ENCODE measurements at places on chromosomes 13 and 19.

DNA sequence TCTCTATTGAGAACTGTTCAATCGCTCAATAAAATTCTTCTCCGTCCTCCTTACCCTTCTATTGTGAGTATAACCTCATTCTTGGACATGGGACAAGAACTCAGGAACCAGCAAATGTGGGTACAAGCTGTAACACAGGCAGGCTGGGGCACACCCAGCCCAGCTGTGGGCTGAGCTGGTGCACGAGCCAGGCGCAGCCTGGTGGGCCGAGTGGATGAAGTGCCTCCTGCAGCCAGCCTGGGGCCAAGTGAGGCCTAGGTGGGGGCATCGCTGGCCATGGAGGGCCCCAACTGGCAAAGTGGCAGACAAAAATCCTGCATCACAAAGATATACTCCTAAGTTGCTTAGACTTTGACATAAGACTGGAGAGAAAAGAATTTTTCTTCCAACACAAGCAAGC, 57.9 kb upstream of the DIAPH3 start:
- no peak for DNase-seq

DNA sequence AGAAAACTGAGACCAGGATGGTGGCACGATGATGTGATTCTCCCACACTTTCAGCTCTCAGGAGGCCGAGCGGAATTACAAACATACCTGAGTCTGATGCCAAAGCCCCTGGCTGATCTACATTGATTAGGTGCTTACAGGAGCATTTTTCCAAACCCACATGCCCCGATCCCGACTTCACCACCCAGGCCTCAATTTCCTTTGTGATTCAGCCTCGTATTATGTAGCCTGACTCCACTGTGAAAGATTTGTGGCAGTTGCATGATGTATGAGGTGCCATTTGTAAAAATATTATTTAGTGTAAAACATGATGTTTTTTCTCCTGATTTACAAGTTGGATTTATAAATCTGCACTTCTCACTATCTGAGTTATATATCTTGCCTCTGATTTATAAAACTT, 118.0 kb downstream of the TSHZ3 start:
- DNase-seq = no peak

DNA sequence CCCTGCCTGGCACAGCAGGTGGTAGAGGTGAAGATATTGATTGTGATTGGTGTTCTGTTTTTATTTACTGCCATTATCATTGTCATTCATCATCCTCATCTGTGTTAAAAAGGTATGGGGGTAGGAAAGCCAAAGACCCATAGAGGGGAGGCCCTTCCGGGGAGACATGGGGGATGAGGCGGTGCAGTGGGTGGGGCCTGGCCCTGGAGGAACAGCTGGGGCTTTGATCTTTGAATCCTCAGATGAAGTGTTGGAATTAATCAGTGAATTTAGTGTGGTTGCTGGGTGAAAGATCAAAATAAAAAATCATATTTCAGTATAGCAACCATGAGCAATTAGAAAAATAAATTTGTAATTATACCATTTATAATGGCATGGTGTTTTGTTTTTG, 7.4 kb downstream of the PTH2 start:
- DNase-seq = no peak

- no peak for DNase-seq
These were observed 11.3 kb downstream of the STAP2 start for GRCh38 chr19:4327252-4327876.

- no peak for DNase-seq
These were observed 14.9 kb upstream of the AP1M2 start for GRCh38 chr19:10601999-10602329.

DNA sequence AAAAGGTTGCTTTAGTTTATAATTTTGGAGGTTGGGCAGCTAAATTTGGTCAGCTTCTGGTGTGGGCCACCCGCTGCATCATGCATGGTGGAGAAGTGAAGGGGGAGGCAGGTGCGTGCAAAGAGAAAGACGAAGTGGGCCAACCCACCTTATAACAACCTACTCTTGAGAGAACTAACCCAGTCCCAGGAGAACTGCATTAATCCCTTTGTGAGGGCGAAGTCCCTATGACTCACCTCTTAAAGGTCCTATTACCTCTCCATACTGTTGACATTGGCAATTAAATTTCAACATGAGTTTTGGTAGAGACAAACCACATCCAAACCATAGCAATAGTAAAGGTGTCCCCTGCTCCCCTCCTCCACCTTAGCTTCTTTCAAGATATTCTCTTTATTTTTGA, 7.7 kb upstream of the FGF9 start:
- no peak for DNase-seq

- DNase-seq = no peak
These were observed 13.7 kb downstream of the WBP4 start for GRCh38 chr13:41075034-41075433.

- no peak for DNase-seq
These were observed 32.2 kb upstream of the TEX29 start for GRCh38 chr13:111288276-111288675.

DNA sequence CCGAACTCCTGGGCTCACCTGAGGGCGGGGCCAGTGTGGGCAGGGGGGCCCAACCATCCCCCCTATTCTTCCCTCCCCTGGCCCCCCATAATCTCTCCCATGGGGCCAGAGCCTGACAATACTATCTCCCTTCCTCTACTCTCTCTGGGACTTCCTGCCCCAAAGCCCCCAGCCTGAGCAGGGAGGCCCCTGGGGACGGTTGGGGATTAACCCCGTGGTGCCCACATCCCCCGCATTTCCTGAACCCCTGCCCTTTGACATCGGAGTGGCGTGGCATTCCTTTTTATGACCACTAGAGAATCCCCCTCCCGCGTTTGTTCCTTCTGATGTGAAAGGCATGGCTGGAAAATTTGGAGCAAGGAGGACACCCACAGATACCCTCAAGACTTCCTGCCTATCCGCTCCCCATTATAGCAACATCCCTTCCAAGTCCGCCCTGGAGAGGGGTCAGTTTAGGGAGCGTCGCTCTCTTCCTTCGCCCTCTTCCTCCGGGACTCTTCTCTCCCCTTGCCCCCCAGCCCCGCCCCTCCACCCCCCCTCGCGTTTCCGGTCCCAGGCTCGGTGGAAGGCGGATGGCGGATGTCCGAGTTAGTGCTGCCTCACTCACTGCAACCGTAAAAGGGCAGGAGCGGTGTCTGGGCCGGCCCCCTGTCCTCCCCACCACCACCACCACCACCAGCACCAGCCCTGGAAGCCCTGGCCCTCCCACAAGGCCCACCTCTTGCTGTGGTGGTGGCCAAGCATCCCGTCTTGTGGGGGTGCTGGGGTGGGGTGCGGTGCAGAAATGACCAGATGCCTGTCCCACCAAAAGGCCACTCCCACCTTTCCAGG, 1.8 kb downstream of the VASP start:
- DNase-seq = no peak

DNA sequence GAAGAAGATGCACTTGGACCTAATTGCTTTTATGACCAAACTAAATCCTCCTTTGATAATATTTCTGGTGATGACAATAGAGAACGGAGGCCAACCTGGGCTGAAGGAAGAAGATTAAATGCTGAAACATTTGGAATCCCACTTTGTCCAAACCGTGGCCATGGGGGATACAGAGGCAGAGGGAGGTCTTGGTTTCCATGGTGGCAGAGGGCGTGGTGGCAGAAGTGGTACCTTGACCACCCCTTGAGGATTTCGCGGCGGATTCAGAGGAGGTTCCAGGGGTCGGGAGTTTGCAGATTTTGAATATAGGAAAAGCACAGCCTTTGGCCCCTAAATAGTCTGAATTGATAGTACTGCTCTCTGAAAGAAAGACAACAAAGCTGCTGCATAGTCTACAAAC, 7.2 kb upstream of the LILRB3 start:
- no peak for DNase-seq

DNA sequence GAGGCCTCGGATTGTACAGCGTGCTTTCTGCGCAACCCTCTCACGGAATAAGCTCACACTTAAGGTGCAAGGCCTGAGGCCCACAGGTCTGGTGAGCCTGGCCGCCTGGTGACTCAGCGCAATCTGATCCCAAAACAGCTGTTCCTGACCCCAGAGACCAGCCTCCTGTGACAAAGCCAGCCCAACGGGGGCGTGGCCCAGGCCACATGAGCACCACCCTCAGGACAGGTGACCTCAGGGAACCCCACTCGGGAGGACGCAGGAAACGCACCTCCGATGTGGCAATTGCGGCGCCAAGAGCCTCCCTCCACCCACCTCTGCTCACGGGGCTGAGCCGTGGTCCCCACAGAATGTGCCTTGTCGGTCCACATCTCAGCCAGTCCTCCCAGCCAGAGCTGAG, 26.4 kb downstream of the GRTP1 start:
- no peak for DNase-seq

DNA sequence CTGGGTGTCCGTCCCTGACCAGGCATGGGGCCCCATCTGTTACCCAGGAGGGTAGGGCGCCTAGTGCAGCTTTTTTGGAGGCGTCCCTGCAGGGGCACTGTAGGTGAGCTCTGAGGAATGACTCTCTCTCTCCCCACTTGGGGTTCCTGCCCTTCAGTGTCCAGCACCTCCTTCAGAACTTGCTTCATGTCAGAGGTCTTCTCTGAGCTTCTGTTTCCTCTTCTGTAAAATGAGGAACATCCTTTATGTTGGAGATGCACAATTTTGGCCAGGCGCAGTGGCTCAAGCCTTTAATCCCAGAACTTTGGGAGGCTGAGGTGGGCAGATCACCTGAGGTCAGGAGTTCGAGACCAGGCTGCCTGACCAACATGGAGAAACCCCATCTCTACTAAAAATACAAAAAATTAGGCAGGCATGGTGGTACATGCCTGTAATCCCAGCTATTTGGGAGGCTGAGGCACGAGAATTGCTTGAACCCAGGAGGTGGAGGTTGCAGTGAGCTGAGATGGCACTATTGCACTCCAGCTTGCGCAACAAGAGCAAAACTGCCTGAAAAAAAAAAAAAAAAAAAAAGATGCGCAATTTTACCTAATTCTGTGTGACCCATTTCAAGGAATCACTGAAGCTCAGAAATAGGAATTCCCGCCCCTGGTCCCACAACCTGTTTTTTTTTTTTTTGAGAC, 15.2 kb upstream of the PIK3R2 start:
- no peak for DNase-seq

- DNase-seq = peak; percentile 37
These were observed 46.1 kb downstream of the CHST8 start for GRCh38 chr19:33667881-33668280.

DNA sequence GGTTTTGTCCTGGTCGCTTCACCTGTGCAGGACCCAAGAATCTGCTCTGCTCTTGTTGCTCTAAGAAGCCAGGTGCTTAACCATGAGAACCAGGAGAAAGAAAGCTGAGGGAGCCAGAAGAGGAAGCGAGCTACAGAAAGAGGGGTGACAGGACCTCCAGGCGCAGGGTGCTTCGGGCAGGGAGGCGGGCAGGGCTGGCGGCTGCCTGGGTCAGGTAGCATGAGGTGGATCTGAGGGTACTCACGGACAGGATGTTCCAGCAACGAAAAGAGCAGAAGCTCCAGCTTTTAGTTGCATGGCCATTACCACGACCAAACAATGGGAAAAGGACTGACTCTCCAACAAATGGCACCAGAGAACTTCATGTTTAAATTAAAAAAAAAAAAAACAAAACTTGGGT, 59.9 kb downstream of the ZNF724 start:
- DNase-seq = no peak

GRCh38 chr13:24986826-24987225, 109.1 kb upstream of the PABPC3 start:
- DNase-seq = no peak

DNA sequence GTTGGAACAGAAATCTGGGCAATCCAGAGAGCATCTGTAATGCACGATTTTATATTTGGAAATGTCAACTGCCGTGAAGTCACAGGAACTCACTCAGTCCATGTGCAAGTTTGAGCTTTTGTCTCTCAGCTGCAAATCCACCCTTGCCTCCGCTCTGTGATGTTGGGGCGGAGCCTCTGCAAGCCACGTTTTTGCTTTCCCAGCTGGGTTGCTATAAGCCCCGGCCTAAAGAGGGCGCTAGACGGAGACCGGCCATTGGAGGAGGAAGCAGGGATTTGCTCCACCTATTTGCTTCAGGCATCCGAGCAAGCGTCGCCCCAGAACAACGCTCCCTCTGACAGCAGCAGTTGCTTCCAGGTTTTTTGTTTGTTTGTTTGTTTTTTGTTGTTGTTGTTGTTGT, 56.2 kb downstream of the TRPM4 start:
- DNase-seq = no peak

GRCh38 chr13:94914895-94915294, 202.6 kb upstream of the SOX21 start:
- no peak for DNase-seq

DNA sequence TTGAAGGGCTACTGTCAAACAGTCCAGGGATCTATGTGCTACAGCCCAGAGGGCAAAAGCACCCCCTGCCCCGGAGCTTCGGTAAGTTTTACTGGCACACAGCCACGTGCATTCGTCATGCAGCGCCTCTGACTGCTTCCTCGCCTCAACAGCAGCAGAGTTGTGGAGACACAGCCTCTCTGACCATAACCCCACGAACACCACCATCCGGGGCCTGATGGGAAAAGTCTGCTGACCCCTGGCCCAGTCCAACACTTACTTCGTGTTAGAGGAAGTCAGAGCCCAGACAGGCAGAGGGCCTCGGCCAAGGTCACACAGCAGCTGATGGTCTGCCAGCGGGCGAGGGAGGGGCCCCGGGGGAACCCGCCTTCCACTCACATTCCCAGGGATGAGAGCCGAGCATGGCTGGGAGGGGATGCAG, 5.1 kb downstream of the CBARP start:
- no peak for DNase-seq

DNA sequence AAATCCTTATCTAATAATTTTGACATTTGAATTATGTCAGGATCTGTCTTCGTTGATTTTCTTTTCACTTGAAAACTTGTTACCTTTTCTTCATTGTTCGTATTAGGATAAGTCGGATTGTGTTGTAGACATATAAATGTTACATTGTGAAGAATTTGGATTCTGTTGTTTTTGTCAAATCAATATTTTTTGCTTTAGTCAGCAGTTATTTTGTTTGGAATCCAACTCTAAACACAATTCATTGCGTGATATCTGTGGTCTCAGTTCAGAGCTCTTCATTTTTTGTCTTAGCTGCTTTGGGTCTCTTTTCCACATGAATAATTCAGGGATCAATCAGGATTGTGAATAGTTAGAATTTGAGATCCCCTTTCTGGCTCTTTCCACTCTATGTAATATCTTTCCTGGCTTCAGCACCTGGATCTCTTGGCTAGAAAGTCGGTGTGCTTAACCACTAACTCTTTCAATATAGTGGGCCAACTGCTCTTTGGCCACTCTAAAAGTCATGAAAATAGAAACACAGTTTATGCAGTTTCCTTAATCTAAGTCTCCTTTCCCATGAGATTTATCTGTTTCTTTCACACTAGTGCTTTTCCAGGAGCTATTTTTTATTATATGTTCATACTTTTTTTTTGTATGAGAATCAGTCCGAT, 2494.2 kb upstream of the PCDH20 start:
- no peak for DNase-seq

- no peak for DNase-seq
These were observed 70.7 kb upstream of the TDRD3 start for GRCh38 chr13:60326273-60326672.

- no peak for DNase-seq
These were observed 848.7 kb upstream of the PCDH9 start for GRCh38 chr13:68078874-68079273.

- DNase-seq = no peak
These were observed 117.3 kb downstream of the KDM4B start for GRCh38 chr19:5086230-5086629.
